ENCODE measurements at places on chromosomes 1 and 21. TPM values are rescaled to one million over a fixed set of nuclear protein-coding genes. Genes with fewer than 3 reads are reported as not detected.

SH2D1B gene
- 34.2 TPM for total RNA-seq

ARHGEF19 gene
- 3.0 TPM for total RNA-seq

TFF1 gene
- not detected for total RNA-seq

C8B gene
- total RNA-seq: 0.68 TPM

ELF3 gene
- 3.8 TPM for total RNA-seq

OR2L13 gene
- not detected for total RNA-seq

ITPKB gene
- 7.1 TPM for total RNA-seq

ZNF683 gene
- total RNA-seq: not detected

TDRD10 gene
- total RNA-seq: 4.2 TPM

OR14K1 gene
- not detected for total RNA-seq

AMY1B gene
- not detected for total RNA-seq

SPRR3 gene
- total RNA-seq: not detected

RGS4 gene
- total RNA-seq: not detected

ZNF648 gene
- 0.07 TPM for total RNA-seq

AURKAIP1 gene
- total RNA-seq: 288 TPM

LENEP gene
- not detected for total RNA-seq

OR6K3 gene
- total RNA-seq: not detected

NHLH2 gene
- not detected for total RNA-seq

SLC45A1 gene
- 0.72 TPM for total RNA-seq

RUNX3 gene
- total RNA-seq: 1.9 TPM

S100A4 gene
- 185 TPM for total RNA-seq

UTS2 gene
- not detected for total RNA-seq

SMG5 gene
- total RNA-seq: 83.1 TPM

RGS7 gene
- total RNA-seq: not detected

GRIK3 gene
- 0.22 TPM for total RNA-seq

MANEAL gene
- total RNA-seq: 2.3 TPM

ACKR1 gene
- total RNA-seq: 34.8 TPM

NUDT4B gene
- total RNA-seq: 279 TPM

CGN gene
- not detected for total RNA-seq

ERICH3 gene
- not detected for total RNA-seq

EIF4G3 gene
- total RNA-seq: 43.7 TPM

LAMB3 gene
- 1.9 TPM for total RNA-seq

RAD54L gene
- not detected for total RNA-seq

TRAF3IP3 gene
- total RNA-seq: not detected

S100A7A gene
- total RNA-seq: not detected

PGLYRP3 gene
- total RNA-seq: not detected

EPRS1 gene
- total RNA-seq: 89.6 TPM

AADACL3 gene
- total RNA-seq: not detected

IGSF21 gene
- total RNA-seq: 0.32 TPM

CYP4A11 gene
- total RNA-seq: not detected

SPRR2E gene
- not detected for total RNA-seq

MYCL gene
- not detected for total RNA-seq

PUM1 gene
- total RNA-seq: 89.0 TPM

TCHHL1 gene
- not detected for total RNA-seq

OR14I1 gene
- not detected for total RNA-seq

SUSD4 gene
- not detected for total RNA-seq

PIGR gene
- 0.11 TPM for total RNA-seq

CR1L gene
- not detected for total RNA-seq

PGLYRP4 gene
- not detected for total RNA-seq

OPRD1 gene
- 0.15 TPM for total RNA-seq

JAM2 gene
- 3.3 TPM for total RNA-seq

IFI44L gene
- total RNA-seq: 5.3 TPM
